ENCODE measurements at places on chromosomes 1 and 21. TPM values are rescaled to one million over a fixed set of nuclear protein-coding genes. Genes with fewer than 3 reads are reported as not detected.

The TCEA3 gene
- total RNA-seq: 3.6 TPM

The LEMD1 gene
- not detected for total RNA-seq

The EPHA8 gene
- total RNA-seq: not detected

The TEX38 gene
- total RNA-seq: not detected

The DAB1 gene
- total RNA-seq: 0.36 TPM

The NPHS2 gene
- not detected for total RNA-seq

The MIXL1 gene
- not detected for total RNA-seq

The KIFAP3 gene
- 18.4 TPM for total RNA-seq

The EXO1 gene
- 5.2 TPM for total RNA-seq

The ACKR1 gene
- total RNA-seq: 2.4 TPM

The SH3D21 gene
- total RNA-seq: 4.7 TPM

The CFHR3 gene
- not detected for total RNA-seq

The PTGFR gene
- total RNA-seq: 0.32 TPM

The BRINP3 gene
- 0.32 TPM for total RNA-seq

The S100A3 gene
- 9.0 TPM for total RNA-seq

The GUCA2B gene
- not detected for total RNA-seq
